RPMI7951 (cell line): ENCODE measurements at places on chromosomes 7 and 10.
A peak's percentile ranks its signal among the peaks of the same experiment; 100 is the strongest.

GRCh38 chr10:58672845-58673244, 160.2 kb downstream of the BICC1 start:
- no peak for DNase-seq

DNA sequence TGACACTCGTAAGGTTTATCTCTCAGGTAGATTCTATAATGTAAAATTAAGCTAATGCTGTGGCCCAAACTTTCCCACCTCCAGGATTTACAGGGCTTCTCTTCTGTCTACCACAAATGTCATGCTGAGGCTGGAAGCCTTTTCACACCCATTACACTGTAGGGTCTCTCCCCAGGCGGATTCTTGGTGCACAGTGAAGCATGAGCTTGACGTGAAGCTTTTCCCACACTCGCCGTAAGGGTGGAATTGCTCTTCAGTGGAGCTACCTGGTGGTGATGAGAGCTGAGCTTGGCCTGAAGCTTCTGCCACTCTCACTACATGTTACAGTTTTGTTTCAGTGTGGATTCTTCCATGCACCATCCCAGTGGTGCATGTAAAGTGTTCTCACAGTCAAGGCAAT, 11.4 kb downstream of the FAM200A start:
- DNase-seq, result no peak

DNA sequence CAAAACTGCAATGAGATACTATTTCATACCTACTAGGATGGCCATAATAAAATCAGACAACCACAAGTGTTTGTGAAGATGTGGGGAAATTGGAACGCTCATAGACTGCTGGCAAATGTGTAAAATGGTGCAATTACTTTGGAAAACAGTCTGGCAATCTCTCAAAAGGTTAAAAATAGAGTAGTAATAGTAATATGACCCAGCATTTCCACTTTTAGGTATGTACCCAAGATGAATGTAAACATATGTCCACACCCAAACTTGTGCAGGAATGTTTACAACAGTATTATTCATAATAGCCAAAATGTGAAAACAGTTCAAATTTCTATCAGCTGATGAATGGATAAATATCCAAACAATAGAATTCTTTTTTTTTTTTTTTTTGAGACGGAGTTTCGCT, 731.6 kb upstream of the ANKRD30A start:
- DNase-seq, result no peak

GRCh38 chr7:148296994-148297644, 293.4 kb upstream of the C7orf33 start:
- DNase-seq, result no peak

DNA sequence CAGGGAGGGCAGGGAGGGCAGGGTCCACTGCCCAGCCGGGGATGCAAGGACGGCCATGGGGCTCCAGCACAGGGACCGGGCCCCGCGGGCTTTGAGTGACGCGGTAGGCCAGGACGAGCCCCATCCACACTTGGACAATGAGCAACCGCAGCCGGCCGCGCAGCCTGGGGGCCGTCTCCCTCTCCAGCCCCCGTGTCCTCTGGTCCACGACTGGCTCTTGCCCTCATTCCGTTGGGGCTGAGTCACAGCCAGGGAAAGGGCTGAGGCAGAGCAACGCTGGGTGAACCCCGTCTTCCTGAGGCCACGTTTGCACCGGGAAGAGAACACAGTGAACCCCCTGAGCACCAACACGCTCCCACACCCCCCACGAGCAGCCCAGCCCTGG, 23.7 kb downstream of the SHH start:
- DNase-seq, result no peak

DNA sequence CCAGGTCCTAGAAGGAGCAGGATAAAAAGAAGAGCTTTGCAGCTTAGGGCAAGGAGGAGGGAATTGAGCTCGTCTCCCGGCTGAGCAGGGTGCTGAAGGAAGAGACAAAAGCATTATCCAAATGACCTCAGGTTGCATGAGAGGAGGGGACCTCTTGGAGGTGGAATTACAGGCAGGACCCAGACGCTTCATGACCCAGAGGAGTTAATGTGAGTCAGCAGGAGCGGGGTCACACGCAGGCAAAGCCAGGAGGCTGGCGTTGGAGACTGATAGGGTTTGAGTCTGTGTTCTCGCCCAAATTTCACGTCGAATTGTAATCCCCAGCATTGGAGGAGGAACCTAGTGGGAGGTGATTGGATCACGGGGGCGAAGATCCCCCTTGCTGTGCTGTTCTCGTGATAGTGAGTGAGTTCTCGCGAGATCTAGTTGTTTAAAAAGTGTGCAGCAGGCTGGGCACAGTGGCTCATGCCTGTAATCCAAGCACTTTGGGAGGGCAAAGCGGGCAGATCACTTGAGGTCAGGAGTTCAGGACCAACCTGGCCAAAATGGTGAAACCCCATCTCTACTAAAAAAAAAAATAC, 63.7 kb upstream of the AUTS2 start:
- no peak for DNase-seq

GRCh38 chr10:21170216-21170615, 273.1 kb upstream of the NEBL start:
- DNase-seq, result no peak

GRCh38 chr10:125171402-125172306, 11.3 kb upstream of the CTBP2 start:
- no peak for DNase-seq

DNA sequence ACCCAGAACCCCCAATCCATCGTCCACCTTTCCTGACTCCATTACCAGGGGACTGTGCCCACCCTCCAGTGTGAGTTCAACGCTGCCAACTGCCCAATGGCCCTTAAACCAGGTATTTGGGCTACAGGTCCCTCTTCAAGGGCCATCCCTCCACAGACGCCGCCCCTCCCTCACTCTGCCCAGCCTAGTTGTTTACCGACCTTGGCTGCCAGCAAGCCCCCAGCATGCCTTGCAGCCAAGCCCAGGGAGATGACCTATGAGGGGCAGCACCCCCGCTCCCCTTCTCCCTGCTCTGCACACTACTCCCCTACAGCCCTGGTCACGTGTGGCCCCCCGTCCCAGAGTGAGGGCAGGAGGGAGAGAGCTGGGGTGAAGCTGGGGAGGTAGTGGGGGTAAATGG, 147.3 kb downstream of the GRID1 start:
- no peak for DNase-seq

DNA sequence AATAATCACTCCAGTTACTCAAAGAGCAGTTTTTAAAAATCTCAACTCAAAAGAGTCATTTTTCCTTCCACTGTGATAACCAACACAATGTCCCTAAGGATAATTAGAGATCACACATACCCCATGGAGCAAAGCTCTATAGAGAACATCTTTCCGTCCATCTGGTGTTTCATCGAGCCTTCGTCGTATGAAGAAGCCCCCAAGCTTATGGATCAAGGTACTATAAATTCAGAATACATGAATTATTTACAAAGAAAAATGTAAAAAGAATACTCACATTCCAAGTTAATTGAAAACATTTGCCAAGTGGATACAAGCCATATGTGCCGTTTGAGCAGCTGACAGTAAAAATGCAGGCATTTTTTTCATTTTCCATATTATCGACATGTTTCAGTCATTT, 14.8 kb downstream of the GPAM start:
- DNase-seq, result no peak

DNA sequence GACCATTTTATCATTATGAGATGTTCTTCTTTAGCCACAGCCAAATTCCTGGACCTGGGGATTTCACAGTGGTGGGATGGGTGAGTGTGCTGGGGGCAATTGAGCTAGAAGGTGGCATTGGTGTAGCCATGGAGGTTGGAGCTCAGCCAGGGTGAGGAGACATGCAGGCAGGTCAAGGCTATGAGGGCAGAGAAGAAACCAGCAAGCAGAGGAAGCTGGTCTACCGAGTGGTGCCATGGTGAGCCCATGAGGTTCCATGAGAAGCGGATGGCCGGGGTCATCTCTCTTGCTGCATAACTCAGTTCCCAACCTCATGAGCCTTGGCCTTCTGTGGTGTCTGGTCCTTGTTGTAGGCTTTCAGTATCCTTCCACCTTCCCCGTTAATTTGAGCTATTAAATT, 91.4 kb downstream of the CARD11 start:
- no peak for DNase-seq

DNA sequence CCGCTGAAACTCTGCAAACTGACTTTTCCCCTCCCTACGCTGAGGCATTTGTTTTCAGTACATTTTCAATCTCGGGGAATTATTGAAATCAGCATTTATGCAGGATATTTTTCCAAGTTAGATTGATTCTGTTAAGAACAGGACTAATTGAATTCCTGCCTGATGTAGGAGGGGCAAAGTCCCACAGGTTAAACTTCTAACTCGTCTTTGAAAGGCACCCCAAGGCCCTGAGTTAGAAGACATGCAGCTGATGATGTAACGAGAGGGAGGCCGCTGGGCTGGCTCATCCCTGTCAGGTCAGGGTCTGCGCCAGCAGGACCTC, 253.1 kb downstream of the CELF2 start:
- no peak for DNase-seq

- DNase-seq, result no peak
These were observed 8.6 kb upstream of the ORAI2 start for GRCh38 chr7:102424787-102425218.

- no peak for DNase-seq
These were observed 523.9 kb downstream of the ADRA2A start for GRCh38 chr10:111600772-111601171.

DNA sequence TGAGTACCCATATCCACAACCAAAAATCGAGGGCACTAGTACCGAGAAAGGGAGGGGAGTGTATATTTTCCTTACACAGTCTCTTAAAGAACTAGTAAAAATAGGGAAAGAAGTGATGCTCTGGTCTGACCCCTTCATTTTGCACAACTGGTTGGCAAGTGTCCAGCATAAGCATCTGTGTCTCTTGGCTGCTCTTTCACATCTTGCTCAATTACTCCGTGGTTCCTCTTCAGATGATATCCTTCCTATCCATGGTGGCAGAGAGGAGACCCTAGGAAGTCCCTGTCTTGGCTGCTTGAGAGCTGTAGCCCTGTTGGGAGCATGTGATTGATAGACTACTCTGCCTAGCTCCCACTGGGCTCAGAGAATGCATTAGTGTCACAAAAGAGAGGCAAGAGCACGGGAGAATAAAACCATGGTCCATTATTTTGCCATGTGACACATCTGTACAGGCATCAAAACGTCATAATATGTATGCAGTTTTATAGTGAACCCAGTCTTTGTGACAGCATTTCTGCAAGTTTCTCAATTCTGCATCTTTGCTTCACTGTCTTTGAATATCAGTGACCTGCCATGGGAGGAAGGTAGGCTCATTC, 111.8 kb upstream of the ANKRD1 start:
- no peak for DNase-seq

- DNase-seq, result no peak
These were observed 7.4 kb downstream of the ZNF488 start for GRCh38 chr10:47376522-47377220.

GRCh38 chr7:147376192-147376591, 1214.4 kb upstream of the C7orf33 start:
- DNase-seq, result no peak

GRCh38 chr7:101915000-101915399, 97.6 kb downstream of the CUX1 start:
- no peak for DNase-seq

DNA sequence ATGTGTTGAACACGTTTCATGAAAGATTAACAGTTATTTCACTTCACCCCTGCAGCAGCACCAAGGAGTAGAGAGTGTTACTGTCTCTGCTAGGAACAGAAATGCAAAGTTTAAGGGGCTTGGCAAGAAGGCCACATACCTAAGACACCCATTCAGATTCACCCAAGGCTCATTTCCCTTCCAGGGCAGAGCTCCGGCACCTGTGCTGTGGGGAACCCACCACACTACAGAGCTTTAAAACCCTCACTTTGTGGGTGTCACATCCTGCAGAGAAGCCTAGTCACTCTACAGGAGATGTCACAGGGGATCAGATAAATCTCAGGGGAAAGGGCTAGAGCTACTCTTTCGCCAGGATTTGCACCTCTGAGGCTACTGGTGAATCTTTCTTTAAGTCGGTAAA, 176.1 kb upstream of the KLF6 start:
- DNase-seq, result no peak

DNA sequence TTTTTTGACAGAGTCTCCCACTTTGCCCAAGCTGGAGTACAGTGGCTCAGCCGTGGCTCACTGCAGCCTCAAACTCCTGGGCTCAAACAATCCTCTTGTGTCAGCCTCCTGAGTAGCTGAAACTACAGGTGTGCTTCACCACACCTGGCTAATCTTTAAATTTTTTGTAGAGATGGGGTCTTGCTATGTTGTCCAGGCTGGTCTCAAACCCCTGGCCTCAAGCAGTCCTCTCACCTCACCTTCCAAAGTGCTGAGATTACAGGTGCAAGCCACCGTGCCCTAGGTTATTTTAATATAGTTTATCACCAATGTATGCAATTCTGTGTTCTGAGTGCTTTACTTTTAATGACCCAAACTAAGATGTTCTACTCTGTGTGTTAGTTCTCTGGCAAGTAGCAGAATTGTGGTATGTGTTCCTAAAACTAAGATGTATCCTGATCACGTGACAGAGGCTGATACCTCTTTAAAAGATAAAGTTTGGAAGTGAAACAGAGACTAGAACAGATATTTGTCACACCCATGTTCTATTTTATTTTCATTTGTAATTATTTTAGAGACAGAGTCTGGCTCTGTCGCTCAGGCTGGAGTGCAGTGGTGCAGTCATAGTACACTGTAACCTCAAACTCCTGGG, 22.1 kb upstream of the PFKFB3 start:
- DNase-seq, result no peak

GRCh38 chr7:16847381-16847860, 34.4 kb downstream of the AGR3 start:
- peak; percentile 13 for DNase-seq

GRCh38 chr10:86388119-86388704, 21.6 kb upstream of the GRID1 start:
- DNase-seq, result no peak

DNA sequence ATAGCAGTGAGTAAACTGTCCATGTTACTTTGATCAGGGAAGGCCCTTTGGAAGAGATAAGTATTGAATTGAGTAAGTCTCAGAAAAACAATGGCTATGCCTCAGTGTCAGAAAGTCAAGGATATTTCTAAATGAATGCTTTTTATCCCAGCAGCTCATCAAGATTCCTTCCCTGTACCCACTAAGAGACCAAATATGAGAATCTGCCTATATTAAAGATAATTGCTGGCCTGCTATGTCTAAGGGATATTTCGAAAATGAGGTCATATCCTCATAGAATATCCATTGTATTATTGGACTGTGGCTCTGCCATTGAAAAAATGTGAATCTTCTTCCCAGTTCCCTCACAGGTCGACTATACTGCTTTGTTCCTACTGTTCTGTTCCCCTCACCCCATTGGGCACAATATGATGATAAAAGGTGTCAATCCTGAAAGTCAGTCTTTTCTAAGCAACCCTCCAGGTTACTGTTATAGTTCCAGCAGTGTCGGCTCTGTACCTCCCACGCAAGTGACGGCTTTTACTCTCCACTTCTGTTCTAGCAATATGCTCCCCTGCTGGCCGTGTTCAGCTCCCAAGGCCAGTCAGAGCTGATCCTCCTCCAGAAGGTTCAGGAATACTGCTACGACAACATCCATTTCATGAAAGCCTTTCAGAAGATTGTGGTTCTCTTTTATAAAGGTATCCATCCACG, 51.7 kb downstream of the BZW2 start:
- peak; percentile 27 for DNase-seq

DNA sequence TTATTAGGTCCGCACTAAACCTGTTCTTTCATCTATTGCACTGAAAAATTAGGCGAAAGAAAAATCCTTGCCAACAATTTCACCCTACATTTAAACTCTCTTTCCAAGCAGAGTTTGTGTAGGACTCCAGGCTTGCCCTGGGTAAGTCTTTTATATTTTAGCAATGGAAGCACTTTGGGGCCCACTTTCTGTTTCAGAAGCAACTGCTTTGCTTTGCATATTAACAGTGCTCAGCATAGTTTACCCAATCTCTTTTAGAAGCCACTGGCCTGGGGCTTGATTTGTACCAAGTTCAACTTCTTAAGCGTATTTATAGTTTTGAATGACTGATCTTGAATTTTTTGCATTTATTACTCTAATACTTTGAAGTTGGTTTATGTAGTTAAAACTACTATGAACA, 78.8 kb upstream of the MDFIC start:
- DNase-seq, result no peak
